Gastrocnemius medialis (tissue), 4 donors: ENCODE measurements at places on chromosomes 1 and 21. TPM values are rescaled to one million over a fixed set of nuclear protein-coding genes. Genes with fewer than 3 reads are reported as not detected.

- no peak for DNase-seq
Measured at GRCh38 chr1:8329439-8329838, 11.5 kb downstream of the SLC45A1 start.

DNA sequence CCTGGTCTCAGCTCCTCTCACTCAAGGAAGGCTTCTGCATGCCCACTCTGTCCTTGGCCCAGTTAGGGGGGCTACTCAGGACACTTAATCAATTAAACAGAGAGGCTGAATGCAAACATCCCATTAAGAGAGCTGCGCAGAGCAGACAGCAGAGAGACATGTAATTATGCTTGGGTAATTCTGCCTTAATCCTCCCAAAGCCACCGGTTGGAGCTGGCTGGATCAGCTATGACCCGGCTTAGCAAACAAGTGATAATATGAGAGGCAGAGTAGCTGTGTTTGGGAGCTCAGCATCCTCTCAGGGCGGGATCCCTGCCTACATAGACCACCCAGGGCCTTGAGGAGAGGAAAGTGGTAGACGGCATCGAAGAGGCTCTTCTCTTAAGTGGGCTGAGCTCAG, 183.2 kb downstream of the GRIK3 start:
- DNase-seq, result no peak

DNA sequence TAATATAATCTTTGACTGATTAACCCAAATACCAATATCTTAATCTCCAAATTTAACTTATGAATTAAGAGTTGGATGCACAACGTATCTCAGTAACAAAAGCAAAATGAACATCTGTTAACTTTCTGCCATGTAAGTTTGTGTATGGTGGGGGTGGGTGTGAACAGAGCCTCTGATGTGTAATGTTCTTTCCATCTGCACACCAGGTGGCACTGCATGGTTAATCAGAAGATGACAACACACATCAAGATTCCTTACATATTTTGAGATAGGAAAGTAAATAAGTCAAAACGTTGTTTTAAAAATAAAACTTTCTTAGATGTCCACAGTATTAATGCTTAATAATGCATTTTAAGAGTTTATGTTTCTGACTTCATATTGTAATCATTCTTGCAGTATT, 251.9 kb downstream of the DPYD start:
- no peak for DNase-seq

DNA sequence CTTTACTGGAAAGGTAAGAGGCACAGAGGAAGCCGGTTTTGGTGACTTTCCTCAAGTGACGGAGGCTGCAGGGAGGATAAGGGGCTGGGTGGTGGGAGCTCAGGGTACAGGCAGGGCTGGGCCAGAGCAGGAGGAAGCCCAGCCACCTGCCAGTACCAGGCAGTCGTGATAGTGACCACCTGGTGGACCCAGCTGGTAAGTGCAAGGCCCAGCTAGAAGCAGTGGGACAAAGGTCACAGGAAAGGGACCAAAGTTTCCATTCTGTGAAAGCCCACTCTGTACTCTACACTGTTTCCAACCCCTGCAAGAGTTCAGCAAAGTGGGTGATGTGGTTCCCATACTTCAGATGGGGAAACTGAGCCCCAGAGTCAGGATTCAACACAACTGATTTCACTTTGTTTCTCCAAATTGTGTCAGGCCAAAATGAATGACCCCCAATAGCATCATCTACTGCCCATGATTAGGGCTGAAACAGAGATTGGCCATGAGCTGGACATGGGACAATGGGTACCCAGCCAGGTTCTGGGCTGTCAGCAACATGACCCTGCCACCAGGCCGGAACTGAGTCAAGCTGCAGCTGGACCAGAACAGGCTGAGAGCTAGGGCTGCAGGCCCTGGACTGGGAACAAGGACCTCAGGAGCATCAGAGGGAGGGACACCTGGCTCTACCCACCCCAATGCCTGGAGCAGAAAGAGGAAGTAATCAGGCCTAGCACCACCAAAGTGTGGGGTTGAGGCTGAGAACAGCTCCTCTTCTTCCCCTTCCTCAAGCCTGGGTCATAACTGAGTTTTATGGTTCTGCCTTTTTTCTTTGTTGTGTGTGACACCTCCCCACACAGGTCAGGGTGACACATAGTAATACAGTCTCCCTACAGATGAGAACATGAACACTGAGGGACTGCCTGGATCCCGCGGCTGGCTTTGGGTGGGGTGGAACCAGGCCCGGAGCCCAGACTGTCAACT, 50.2 kb downstream of the KCNN3 start:
- no peak for DNase-seq

GRCh38 chr1:110928904-110929303, 34.8 kb downstream of the LRIF1 start:
- no peak for DNase-seq

- no peak for DNase-seq
Measured at GRCh38 chr1:228736844-228737445, 1.7 kb downstream of the RHOU start.

- DNase-seq, result no peak
Measured at GRCh38 chr1:40776236-40777072, 7.1 kb upstream of the KCNQ4 start.

DNA sequence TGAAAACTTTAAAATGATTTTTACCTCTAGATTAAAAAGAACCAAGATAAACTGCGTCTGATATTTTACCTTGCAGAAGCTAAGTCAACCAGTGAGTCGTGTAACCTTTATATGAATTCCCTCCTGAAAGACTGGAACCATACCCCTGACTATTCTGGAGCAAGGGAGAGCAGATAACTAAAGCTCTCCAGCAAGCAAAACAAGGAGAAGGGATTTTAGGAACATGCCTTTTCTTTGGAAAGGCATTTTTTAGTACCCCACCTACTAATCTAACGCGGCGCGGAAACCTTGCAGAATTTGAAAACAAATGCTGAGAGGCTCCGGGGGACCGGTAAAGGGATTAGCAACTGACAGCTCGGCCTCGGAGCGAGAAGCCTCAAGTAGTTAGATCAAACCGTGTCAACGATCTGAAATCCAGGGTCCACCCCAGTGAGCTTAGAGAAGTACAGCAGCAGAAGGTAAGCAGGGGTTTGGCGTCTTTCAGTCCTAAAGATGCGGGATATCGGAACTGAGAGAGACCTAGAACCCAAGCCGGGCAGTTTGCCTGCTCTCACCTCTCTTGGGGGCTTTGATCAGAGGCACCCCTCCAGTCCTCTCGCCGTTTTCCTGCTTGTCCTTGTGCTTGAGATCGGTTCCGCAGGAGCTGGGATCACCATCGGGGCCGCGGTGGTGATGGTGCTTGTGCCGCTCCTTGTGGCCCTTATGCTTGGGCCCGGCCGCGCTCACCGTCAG, 954 bp downstream of the RSBN1 start:
- peak; percentile 45 for DNase-seq

GRCh38 chr1:222387007-222387814, 160.7 kb downstream of the HHIPL2 start:
- DNase-seq, result no peak

DNA sequence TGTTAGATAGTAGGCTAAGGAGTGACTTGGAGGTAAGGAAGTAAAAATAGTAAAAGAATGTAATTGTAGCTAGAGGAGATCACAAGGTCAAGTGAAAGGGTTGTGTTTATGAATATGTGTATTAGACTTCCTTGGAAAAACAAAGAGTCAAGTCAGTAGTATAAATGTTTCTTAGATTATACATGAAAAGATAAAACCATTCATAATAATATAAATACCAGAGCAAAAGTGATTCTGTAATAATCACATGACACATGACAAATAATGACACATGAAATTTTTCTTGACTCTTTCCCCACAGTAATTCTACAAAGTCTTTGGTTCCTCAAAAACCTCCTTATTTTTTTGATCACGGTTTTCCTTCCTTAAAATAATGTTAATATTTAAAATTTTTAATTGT, 56.4 kb downstream of the IVNS1ABP start:
- no peak for DNase-seq

DNA sequence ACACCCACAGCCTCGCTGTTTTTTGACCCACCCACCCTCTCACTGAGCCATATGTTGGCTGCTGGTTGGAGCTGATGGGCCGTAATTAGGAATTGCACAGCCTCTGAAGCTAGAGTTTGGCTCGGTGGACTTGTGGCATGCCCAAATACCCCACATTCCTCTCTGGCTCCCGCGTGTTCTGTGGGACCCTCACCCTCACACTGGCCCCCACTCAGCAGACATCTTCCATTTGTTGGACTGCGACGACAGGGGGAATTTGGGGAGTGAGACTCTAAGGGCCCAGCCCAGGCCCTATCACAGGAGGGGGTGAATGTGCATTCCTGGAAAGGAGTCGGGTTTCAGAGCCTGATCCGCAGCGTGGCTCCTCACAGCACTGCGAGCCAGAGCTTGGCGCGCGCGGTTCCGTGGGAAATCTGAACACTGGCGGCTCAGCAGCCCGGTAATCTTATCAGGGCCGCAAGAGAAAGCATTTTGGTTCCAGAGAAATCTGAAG, 5.2 kb downstream of the RCSD1 start:
- peak; percentile 67 for DNase-seq

- DNase-seq, result peak; percentile 13
Measured at GRCh38 chr1:91572044-91572443, 71.4 kb downstream of the CDC7 start.

GRCh38 chr1:26723013-26723991, 27.5 kb downstream of the ARID1A start:
- DNase-seq, result peak; percentile 61

- no peak for DNase-seq
Measured at GRCh38 chr21:25420831-25421230, 186.4 kb downstream of the MRPL39 start.

Gene IRF6
- total RNA-seq, result 1.7 TPM
